Brain microvascular endothelial cell (primary cell): ENCODE measurements at places on chromosomes 5 and 9.
A peak's percentile ranks its signal among the peaks of the same experiment; 100 is the strongest.

- DNase-seq: no peak
These were observed 27.4 kb downstream of the NCS1 start for GRCh38 chr9:130199605-130200004.

GRCh38 chr5:108727236-108727650, 20.5 kb upstream of the FER start:
- DNase-seq: no peak

GRCh38 chr9:135929656-135930445, 22.5 kb upstream of the CAMSAP1 start:
- no peak for DNase-seq

- DNase-seq: peak; percentile 20
These were observed 68.5 kb downstream of the RICTOR start for GRCh38 chr5:39005566-39006232.

- no peak for DNase-seq
These were observed 351.3 kb downstream of the NTRK2 start for GRCh38 chr9:85020791-85021190.

GRCh38 chr9:14427419-14427818, 113.5 kb upstream of the NFIB start:
- no peak for DNase-seq

- no peak for DNase-seq
These were observed 17.0 kb upstream of the WWC1 start for GRCh38 chr5:168274406-168274805.
